IPS DF 19.7 (cell line): ENCODE measurements at places on chromosomes 16 and 17.

GRCh38 chr17:77450742-77451244 is 310.0 kb downstream of the SEC14L1 start:
- no peak for DNase-seq

- DNase-seq, result no peak
These were observed 73.7 kb upstream of the ZNF423 start for GRCh38 chr16:49929626-49930025.

DNA sequence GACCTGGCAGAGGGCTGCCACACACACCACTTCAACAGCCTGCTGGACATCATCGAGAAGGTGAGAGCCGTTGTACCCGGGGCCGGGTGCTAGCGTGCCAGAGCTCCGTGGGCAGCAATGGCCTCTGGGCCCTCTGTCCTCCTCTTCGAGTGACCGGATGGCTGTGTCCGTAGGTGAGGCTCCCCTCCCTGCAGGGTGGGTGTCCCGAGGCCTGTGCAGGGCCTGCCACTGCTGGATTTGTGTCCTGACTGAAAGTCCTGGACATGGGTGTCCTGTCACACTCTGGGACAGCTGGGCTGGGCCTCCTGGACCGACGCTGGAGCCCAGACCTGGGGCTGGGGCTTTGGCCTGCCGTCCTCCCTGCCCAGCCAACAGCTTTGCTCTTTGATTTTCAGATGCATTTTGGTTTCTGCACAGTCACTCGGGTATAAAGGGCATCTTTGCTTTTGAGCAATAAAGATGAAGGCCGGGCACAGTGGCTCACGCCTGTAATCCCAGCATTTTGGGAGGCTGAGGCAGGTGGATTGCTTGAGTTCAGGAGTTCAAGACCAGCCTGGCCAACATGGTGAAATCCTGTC is 16.7 kb downstream of the TSC2 start:
- DNase-seq, result no peak

DNA sequence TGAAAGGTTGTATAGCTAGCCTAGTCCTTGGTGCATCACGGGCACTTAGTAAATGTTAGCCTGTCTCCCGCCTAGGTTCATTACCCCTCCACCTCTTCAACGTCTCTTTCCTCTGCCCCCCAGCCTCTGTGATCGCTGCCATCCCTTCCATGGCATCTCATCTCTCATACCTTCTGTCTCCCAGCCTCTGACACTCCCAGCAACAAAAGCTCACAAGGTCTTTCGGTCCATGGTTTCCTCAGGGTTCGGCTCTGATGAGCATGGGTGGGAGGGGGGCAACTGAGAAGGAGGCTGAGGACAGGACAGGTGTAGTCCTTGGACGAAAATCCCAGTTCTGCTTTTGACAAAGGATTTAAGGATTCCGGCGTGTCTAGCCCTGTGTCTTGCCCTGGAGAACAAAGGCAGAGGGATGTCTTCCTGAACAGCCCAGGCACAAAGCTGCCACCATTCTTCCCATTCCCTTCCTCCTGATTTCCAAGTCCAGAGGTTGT is 16.7 kb downstream of the CCR7 start:
- no peak for DNase-seq

- DNase-seq, result no peak
These were observed 12.9 kb downstream of the ANKFY1 start for GRCh38 chr17:4250887-4251286.

DNA sequence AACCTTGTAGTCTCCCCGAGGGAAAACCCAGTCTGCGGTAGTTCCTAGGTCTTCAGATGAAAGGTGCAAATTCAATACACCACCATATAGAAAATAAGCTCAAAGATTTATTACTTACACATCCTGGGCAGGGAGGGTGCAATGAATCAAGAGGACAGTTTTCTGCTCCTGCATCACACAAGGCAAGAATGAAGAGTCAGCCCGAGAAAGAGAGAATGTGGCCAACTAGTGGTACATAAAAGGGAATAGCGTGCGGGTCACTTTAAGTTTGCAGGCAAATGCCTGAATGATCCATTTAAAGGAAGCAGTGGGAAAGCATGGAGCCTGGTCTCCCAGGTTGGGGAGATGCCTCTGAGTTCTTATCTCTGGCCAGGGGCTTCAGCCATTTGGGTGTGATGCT is 403.4 kb downstream of the GRIN2A start:
- DNase-seq, result no peak

DNA sequence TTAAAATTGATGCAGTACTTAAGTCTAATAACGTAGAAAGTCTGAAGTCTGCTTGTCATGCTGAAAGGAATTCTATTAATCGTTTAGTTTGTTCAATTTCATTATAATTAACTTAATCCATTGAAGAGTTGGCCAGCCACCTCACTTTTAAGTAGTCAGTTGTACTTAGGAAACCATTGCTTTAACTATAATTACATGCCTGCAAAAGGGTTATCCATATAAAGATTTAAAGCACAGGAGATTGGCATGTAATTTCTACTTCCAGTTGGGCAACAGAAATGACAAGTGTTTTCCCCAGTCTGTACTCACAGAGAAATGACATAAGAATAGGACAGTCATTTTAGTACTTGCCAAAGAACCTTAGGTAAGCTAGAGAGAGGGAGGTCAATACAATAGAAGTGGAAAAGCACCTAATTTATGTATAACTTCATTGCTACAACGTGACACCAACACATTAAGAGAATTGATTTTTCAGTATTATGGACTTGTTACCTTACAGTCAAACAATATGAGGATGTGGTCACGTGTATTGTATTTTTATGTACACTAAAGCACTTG is 3.7 kb upstream of the USP32 start:
- DNase-seq, result no peak

- no peak for DNase-seq
These were observed 84.8 kb upstream of the CPHXL start for GRCh38 chr16:75811020-75811634.

- DNase-seq, result peak; percentile 67
These were observed 1.3 kb downstream of the UBE2G1 start for GRCh38 chr17:4365103-4365627.

DNA sequence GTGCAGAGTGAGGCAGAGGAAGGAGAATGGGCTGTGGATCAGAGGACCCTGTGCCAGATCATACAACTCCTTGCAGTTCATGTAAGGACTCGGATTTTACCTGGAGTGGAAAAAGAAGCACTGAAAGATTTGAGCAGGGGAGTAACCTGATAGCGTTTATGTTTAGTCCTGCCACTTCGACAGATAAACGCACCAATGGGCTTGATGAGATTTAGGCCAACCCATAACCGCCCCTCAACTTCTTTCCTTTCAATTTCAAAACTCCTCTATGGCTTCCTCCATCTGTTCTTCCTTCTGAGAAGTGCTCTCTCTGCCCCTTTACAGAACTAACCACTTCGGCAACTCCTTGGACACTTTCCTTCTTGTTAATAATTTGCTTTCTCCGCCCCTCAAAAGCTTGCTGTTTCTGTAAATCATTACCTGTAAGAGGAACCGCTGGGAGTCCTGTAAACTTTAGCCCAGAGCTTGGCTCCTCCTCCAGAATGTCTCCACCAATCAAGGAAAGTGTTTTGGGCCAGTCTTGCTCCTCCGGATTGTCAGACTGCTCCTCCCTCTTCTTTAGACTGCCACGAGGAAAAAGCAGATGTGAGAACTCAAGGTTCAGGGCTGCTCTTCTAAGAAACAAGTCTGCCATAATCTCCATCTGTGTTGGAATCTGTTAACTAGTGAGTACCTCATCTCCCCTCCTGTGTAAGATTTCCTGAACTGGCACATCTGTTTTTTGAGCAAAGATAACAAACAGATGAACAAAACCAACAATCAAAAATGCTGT is at the start of gene ACSM3:
Gene ACSM3, plus strand, starts transcription at position 554 of the 772 bp plus-strand sequence. CDS start 6,021 bp downstream, outside the sequence.
- DNase-seq, result peak; percentile 59

DNA sequence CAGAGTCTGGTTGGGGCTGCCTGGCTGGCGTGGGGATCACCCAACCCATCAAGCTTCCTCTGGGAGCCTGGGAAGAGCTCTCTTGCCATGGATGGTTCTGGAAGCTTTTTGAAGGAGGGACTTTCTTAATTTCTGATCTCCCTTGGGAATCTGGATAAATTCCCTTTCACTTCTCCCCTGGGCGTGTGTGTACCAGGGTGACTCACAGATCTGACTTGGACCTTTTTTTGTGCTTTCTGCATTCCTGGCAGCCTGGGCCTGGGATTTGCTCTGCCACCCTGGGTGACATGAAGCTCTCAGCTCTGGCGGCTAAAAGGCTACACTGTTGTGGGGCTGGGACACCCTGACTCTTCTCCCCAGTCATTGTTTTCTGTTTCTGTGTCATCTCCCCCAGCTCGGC is 70.1 kb downstream of the ABCC1 start:
- no peak for DNase-seq
